NCI-H2081 (cell line): ENCODE measurements at places on chromosomes 13 and 19.

DNA sequence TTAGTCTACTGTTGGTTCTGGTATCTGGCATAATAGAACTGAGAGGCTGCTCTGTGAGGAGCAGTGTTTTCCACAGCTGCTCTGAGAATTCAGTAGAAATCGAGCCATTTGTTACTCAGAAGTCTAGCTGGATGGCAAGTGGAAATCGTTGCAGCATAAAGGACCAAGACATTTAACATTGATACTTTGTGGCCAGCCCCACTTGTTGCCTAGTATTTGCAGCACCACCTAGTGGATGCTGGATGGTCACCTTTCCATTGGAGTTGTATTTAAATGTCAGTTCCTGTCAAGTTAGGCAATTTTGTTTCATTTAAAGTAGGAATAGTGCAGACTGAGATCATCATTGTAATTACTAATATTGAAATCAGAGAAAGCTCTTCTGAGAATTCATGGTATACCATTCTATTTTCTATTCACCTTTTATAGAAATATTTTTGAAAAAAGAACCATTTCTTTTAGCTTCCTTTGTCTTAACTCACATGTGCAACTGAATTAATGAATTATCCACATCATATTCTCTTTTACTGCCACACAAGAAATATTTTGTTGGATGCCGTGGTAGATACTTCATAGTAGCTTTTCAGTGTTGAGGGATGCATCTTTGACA, 64.6 kb downstream of the PDS5B start:
- peak; percentile 61 for DNase-seq

- DNase-seq, result no peak
These were observed 251.8 kb downstream of the UQCRFS1 start for GRCh38 chr19:28960986-28961705.

DNA sequence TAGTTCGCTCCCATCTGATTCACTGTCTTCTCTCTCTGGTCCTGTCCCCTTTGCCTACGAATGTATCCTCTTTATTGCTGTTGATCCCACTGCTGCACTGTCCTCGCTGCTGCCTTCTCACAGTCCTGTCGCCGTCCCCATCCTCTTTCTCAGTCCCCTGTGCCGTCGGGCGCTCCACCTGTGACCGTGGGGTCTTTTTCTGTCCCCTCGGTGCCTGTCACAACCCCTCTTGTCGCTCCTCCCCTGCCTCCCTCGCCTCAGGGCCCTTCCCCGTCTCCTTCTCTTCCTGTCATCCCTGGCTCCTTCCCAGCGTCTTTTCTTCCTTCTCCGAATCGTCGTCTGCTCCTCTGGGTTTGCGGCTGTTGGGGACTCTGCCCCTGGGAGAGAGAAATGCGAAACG, 32.3 kb downstream of the SYT3 start:
- DNase-seq, result no peak

DNA sequence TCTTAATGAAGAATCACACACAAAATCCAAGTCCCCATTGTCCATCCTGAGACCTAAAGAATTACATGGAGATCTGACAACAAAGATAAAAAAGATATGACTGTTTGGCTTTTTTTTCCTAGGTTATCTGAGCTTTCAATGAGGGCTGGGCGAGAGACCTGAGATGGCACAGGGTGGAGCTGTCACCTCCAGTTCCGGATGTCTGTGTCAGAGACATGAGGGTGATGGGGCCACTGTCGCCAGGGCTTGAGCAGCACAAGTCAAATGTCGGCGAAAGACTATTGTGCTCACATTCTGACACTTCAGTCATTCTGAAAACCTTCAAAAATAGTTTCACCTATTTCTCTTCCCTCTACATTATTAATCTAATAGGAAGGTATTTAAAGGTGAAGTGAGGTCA, 65.7 kb downstream of the SLC7A1 start:
- no peak for DNase-seq

DNA sequence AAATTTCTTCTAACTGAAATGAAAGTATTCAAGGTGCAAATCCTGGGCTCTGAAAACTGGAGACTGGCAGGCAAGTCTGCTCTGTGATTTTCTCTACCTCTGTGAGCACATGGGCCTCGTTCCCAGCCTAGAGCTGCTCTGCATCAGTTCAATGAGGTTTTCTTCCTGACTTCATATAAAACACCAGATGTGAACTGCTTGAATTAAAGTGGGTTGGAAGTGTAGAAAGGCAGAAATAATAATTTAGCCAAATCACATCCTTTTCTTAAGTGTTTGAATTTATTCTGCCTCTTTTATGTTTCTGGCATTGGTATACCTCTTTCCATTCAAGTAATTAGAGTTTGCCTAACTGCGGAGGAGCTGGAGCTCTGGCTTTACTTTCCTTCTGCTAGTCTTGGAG, 540.8 kb downstream of the OLFM4 start:
- DNase-seq, result no peak

DNA sequence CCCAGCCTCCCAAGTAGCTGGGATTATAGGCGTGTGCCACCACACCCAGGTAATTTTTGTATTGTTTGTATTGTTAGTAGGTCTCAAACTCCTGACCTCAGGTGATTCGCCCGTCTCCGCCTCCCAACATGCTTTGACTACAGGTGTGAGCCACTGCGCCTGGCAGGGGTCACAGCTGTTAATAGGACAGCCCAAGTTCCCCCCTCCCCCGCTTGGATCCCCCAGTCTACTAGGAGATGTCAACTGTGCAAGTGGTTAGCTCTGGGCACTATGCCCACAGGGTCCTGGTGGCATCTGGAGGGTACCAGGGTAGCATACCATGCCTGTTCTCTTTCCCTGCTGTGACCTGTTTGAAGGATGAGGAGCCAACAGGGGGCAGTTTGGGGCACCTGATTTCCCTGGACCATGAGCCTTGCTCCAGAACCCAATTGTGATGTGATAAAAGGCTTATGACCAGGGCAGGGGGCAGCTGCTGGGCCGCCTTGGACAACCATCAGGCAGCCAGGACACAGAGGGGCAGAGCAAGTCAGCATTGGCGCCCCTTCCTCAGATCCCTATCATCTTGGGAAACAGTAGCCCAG, at the start of gene TSPAN16:
Gene TSPAN16, plus strand, starts transcription at position 496 of the 581 bp plus-strand sequence. CDS start 138 bp downstream, outside the sequence.
- DNase-seq, result no peak

- peak; percentile 81 for DNase-seq
These were observed at the start of gene URI1 for GRCh38 chr19:29941828-29942403. TSS of gene URI1 (plus strand) at chr19:29942239. CDS start at chr19:29942548, 309 bp downstream.

- DNase-seq, result no peak
These were observed 86.7 kb downstream of the COL4A2 start for GRCh38 chr13:110393761-110394160.

- DNase-seq, result peak; percentile 65
These were observed 12.1 kb downstream of the SOX1 start for GRCh38 chr13:112078879-112079531.

- peak; percentile 20 for DNase-seq
These were observed 15.4 kb upstream of the NOP53 start for GRCh38 chr19:47729799-47730520.

DNA sequence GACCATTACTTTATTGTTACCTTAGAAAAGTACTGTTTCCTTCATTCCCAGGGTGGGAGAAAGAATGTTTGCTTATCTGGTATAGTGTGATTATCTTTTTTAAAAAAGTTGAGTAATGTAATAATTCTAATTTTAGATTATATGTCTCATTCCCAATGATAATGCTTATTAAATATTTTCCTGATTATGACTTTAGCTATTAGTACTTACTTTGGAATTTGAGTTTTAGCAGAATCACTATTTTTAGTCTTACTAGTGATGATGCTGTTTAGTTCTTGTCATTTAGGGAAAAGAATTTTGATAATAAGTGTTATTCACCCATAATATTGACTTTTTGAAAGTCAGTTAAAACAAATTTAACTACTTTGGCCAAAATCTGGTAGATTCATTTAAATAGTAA, 95.2 kb downstream of the FRY start:
- DNase-seq, result no peak

DNA sequence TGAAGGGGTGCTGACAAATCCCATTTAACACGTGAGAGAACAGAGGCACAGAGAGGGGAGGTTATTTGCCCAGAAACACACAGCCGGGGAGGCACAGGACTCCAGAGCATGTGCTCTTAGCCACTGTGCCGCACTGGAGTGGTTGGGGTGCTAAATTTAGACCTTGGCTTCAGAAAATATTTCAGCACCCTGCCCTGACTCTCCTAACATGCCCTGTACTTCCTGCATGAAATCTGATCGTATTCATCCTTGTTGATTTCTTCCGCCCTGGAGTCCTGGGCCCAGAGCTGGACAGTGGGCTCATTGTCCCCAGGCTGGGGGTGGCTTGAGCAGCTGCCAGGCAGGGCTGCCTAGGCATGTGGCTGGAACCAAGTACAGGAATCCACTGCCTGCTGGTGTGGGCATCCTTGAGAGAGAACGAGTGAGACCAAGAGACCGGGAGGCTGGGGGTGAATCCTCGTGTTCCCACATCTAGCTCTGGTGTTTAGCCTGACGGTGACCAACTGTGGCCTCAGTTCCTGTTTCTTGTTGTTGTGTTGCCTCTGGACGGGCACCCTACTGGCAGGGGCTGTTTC, 5.3 kb downstream of the SLC27A1 start:
- DNase-seq, result no peak

DNA sequence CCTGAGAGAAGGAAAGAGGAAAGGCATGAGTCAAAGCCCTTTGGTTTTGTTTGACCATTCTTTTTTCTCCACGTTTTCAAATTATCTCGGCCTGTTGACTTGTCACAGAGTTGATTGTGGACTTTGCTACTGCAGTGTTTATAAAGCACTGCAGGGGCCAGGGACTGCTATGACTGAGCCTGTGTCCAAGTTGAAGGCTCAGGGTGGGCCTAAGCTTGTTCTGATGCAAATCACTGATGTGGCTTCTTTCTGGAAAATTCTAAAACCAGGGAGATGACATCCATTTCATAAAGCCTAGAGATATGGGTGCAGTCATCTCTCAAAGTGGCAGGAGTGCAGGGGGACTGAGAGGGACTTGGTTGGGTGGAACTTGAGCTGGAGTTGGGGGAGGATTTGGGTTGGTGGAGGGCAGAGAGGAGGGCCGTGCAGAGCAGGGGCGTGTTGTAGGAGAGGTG, 1.2 kb upstream of the CXCL17 start:
- DNase-seq, result peak; percentile 22
